ENCODE measurements at places on chromosomes 7 and 10.

DNA sequence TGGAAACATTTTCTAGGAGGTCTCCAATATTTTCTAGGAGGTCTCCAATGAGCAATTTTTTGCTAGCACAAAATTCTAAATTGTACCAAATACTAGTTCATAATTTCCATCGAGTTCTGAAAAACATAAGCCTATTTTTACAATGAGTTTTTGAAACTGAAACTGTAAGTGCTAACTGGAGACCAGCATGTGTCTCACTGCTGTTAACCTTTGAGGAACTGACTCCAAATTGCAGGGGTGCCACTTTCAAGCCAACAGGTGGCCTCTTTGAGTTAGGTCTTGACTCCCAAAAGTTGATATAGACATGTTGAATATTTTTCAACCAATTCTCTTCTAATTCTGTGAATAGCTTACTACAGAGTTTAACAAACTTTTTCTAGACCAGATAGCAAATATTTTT, 58.8 kb downstream of the CAV1 start:
- peak; percentile 45 for DNase-seq

- peak; percentile 63 for DNase-seq
These were observed 107.2 kb upstream of the RELN start for GRCh38 chr7:104096683-104097082.

- no peak for DNase-seq
These were observed 1.8 kb downstream of the MUC17 start for GRCh38 chr7:101021703-101022102.

GRCh38 chr10:61452151-61452651, 980 bp downstream of the TMEM26 start:
- no peak for DNase-seq

GRCh38 chr7:13322126-13322525, 634.7 kb downstream of the ARL4A start:
- DNase-seq, result no peak

GRCh38 chr7:155741082-155741481, 71.2 kb downstream of the SHH start:
- no peak for DNase-seq

DNA sequence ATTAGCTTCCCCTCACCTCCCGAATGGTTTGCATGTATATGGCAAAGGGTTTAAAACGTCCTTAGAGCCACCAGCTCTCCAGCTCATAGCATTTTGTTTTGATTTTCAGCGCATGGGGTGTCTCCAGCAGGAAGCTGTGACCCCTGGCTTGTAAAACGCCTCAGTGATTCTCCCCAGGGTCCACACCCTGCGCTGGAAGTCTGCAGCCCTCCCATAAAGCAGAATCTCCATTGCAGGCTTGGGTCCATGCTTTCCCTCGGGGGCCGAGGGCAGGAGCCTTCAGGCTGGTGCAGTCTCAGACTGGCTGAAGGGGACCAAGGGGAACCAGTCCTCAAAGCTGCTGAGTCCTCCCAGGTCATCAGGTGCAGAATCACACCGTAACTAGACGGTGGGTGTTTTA, 109.7 kb downstream of the VIPR2 start:
- no peak for DNase-seq

GRCh38 chr10:45257600-45257999, 57.8 kb downstream of the OR13A1 start:
- no peak for DNase-seq

- no peak for DNase-seq
These were observed 79.2 kb upstream of the PPP1R3C start for GRCh38 chr10:91711885-91712680.

DNA sequence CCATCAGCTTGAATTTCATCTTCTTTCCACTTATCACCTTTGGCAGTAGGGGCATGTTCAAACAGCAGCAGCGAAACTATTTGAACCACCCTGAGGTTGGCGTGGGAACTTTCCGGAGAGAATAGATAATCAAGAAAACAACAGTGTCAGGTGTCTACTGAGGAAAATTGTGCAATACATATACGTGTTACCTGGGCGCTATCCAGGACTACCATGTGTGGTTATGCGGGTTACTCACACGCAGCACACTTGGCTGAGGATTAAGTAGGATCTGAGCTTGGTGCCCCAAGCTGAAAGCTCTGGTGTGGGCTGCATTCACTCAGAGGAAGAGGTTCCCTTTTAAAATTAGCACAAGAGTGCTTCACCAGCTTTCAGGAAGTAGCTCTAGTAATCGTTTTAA, 8.8 kb upstream of the ABI1 start:
- DNase-seq, result no peak

DNA sequence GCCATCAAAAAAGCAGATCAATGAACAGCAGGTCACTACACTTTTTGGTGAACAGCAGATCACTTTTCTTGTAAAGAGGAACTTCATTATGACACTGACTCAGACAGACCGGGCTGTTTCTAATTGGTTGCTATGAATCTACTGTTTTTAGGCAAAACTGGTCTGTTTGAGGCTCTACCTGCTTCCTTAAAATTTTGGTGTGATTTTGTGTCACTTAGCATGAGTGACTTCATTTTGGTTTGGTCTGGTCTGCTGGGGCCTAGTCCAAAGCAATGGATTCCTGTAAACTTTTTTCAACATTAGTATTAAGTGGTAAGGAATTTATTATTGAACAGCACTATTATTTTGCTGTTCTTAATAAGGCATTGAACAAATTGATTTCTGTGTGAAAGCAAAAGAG, 41.8 kb upstream of the C10orf71 start:
- no peak for DNase-seq

- DNase-seq, result no peak
These were observed 17.6 kb upstream of the ELN start for GRCh38 chr7:74010407-74010806.
